RPMI7951 (cell line): ENCODE measurements at places on chromosomes 1 and 21.

GRCh38 chr1:101178688-101179491 is 57.9 kb upstream of the S1PR1 start:
- DNase-seq = no peak

DNA sequence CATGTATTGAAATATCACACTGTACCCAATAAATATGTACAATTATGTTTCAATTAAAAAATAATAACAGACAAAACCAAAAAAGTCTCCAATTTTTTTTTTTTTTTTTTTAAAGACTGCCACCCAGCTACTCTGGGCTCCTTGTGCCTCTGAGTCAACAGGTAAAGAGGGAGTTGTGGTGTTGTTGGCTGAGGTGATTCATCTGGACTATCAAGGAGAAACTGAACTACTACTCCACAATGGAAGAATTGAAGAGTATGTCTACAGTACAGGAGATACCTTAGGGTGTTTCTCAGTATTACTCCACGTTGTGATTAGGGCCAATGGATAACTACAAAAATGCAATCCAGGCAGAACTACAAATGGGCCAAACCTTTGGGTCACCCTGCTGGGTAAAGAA is 67.9 kb downstream of the SCMH1 start:
- DNase-seq = no peak

GRCh38 chr1:153506831-153507413 is 28.9 kb downstream of the S100A6 start:
- DNase-seq = peak; percentile 92

- no peak for DNase-seq
Measured at GRCh38 chr1:228378873-228379460, 27.7 kb downstream of the TRIM11 start.

DNA sequence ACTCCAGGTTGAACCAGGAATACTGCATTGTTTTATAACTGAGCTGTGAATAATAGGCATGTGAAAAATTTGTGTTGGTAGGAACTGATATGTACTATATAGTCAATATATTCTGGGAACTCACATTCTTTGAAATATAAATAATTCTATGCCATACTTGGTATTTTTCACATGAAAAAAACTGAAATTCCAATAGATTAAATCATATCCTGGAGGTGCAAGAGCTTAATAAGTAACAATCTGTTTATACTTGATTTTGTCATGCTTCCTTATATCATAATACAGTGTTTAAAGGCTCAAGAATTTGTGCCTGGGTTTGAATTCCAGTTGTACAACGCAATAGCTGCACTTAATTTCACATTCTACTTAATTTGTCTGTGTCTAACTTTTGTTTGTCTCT is 387.0 kb downstream of the USP25 start:
- DNase-seq = no peak

GRCh38 chr21:14707511-14708020 is 161.5 kb upstream of the SAMSN1 start:
- no peak for DNase-seq

DNA sequence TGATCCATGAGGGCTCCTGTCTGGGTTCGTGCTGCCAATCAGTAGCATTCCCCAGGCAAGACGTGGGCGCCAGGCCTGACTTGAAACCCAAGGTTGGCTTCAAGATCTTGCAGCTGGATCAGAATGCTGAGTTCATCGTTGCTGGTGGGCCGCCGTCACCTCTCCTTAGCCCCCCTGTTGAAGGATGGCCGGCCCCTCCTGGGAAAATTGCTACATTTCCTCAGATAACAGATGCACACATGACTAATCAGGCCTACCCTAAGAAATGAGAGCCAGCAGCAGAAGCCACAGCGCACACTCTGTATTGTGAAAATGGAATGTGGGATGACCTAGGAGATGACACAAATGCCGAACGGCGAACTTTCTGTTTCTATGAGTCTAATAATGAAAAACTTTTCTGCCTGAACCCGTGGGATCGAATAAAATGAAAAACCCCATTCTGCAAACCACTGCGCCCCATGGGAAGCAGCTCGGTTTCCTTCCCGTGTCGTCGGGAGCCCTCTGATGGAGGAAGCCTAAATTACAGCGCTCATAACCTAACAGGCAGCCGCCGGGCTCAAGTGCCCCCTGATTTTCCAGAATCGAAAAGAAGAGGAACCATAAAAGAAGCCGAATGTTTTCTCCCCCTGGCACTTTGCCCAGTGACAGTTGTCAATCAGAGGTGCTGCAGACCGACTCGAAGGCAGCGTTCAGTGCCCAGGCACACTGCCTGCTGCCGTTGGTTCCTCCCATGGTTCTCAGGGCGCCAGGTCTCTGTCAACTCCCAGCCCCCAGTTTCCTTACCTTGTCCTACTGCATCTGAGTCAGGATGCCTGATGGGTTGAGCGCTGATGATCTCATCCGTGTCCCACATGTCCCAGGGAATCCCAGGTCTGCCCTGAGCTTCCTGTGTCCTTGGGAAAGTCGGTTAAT is 38.2 kb upstream of the H6PD start:
- peak; percentile 92 for DNase-seq

DNA sequence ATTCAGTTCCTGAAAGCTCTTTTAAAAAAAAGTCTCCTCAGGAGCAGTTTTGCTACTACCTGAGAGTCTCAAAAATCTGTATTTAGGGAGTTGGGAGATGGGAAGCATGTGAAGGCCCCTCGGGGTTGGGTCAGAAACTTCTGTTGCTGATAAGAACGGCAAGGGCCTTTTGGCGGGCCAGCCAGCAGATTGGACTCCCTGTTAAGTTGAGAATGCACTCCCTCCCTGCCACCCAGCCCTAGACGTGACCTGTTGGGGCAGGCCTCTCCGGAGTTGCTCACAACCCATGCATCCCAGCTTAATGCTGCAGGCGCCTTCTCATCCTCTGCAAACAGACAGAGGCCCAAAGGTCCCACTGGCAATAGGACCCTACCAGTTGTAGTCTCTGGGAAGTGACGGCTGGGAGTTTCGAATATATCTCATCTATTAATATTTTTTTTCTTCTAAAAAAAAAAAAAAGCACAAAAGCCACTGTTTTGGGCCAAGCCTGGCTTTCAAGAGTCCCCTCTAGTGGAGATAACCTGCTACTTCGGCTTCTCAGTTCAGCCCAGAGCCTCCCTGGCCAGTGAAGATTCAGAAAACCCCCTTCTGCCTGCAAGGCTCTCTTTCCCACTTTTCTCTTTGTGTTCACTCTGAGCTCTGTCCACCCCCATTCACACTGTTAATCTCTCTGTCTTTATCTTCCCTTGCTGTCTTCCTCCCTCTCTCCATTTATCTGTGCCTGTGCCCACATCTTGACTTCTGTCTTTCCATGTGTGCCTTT is 5.3 kb downstream of the PLXNA2 start:
- peak; percentile 61 for DNase-seq

GRCh38 chr1:1400576-1401456 is 1.7 kb upstream of the CCNL2 start:
- DNase-seq = no peak

DNA sequence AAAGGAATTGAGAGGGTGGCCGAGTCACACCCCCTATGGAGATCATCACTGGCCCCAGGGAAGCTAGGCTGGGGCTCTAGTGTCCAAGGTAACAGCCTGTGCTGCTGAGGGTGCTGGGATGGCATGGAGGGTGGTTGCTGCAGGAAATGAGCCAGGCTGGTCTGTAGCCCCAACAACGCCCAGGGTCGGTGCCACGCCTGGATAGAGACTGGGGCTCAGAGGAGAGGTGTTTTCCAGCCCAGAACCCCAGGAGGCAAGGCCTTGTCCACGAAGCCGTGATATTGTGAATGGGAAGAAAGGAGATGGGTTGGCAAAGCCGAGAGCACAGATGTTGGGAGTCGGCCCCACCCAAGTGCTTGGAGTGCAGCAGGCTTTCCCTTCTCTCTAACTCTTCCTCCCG is 68.9 kb upstream of the ACTRT2 start:
- DNase-seq = no peak

GRCh38 chr1:228210076-228210651 is 2.3 kb downstream of the OBSCN start:
- no peak for DNase-seq

DNA sequence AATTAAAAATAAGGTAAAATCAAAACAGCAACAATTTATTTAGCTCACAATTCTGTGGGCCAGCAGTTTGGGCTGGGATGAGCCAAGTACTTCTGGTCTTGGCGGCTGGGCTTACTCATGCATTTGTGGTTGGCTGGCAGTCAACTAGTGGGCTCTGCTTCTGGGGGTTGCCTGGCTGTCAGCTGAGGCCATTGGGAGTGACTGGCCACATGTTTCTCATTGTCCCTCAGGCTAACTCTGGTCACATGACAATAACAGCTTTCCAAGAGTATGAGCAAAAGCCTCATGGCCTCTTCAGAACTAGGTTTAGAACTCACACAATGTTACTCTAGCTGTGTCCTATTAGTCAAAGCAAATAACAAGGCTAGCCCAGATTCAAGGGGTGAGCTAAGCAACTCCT is 15.6 kb upstream of the CHIA start:
- peak; percentile 98 for DNase-seq

DNA sequence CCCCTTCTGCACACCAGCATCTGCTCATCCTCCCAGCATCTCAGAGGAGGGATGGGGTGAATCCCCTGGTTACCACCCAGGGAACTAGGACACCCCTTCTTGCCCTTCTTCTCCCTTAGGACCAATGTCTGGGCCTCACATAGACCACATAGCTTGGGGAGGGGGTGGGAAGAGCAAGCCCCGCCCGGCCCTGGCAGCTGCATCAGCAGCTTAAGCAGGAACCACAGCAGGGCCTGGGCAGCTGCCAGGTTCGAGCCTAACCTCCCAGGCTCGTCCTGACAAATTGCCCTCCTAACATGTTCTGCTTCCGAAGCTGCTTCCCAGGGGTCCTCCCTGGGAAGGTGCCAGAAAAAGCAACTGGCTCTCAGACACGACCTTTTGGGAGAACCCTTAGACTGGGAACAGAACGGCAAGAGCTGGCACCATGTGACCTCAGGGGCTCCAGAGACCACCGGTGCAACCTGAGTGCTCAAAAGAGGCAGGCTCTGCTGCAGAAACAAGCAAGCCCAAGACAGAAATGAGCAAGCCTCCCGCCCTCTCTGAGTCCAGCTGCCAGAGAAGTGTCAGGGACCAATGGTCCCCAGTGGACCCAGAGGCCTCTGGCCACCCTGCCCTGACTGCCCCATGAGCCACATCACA is 18.4 kb upstream of the CLSTN1 start:
- DNase-seq = no peak

GRCh38 chr1:22365331-22366295 is 86.0 kb upstream of the ZBTB40 start:
- DNase-seq = no peak

- DNase-seq = no peak
Measured at GRCh38 chr1:190170321-190170720, 307.3 kb downstream of the BRINP3 start.
